H9 (cell line): ENCODE measurements at places on chromosomes 6 and 20.

GRCh38 chr6:90936286-90936685 is 349.4 kb upstream of the MAP3K7 start:
- DNase-seq: no peak

- DNase-seq: no peak
Observed at GRCh38 chr20:25051386-25052155, 6.4 kb downstream of the ACSS1 start.

DNA sequence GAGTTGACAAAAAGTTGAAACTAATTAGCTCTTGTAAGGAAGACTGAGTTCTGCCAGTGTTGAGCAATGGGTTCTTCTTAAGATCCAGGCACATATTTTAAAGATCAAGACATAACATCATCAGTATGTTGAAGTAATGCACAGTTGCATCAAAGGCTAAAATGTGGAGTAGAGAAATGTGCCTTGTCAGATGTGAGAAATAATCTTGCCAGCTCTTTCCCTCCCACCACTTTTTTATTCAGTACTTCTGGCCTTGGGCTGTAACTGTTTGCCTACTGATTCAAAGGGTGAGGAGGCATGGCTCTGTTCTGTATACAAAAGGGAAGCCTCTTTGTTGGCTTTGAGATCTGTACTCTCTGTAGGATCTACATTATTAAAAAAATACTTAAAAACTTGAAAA is 13.1 kb downstream of the PKIB start:
- no peak for DNase-seq

GRCh38 chr6:72205500-72205899 is 319.1 kb downstream of the RIMS1 start:
- no peak for DNase-seq

DNA sequence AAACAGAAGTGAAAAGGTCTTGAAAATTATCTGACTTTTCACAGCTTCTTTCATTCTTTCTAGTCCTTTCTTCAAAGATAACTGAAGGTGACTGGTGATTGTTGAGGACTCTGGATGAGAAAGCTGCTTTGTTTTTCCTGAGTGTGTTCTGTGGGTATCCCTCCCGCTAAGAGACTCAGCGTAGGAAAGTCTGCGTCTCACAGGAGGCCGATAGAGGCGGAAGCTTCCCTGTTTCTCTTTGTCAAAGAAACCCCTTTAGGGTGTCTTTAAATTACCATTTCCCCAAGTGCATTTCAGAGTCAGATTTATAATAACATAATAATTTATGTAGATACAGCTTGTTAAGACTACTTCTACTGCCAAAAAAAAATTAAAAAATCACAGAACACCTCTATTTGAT is 31.2 kb upstream of the IRF4 start:
- DNase-seq: no peak

GRCh38 chr6:91664327-91664959 is 1077.6 kb upstream of the MAP3K7 start:
- DNase-seq: no peak

DNA sequence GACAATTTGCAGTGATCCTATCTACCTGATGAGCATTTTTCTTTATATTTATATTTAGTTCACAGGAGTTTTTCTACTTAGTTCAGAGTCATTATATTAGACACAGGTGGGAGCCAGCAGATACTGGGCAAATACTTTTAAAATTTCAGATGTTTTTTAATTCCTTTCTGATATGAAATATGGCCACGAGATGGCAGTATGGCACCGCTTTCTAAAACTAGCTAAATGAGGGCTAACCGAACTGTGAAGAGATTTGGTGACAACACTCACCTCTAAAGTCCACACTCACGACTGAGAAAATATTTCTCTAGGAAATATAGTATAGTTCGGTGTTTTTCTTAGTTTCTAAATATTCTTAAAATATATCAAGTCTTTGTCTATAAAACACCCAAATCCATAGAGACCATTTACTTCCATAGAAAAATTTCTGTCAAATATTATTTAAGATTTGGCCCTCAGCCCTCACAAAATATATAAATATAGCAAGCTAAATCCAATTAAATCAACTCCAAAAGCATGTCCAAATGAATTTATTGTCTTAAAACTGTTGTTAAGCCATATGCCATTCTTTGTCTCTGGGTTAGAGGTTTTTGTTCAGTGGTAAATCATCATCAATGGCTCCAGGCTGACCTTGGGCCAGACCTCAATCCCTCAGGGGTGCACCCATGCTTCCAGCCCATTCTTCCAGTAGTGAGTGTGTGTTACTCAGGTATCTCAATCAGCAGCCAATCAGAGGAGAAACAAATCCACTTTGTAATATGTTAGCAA is 63.6 kb downstream of the HUS1B start:
- no peak for DNase-seq

GRCh38 chr20:11235058-11235457 is 561.3 kb upstream of the JAG1 start:
- peak; percentile 43 for DNase-seq

DNA sequence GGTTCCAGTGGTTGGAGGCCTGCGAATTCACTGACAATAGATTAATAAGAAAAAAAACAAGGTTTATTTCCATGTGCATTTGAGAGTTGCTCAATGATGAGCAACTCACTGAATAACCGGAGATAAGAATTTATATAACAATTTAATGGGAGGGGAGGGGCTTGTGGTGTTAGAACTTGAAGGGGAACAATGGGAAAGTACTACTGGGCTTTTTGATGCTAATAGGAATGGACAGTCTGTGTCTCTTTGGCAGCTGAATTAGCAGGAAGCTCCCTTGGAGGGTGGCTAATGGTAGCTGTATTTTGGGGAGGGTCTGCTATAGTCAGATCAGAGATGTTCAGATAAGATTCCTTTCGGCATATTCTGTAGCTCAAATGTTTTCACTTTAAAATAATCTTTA is 62.4 kb upstream of the GMDS start:
- DNase-seq: no peak

GRCh38 chr20:50717974-50718761 is 13.2 kb upstream of the PARD6B start:
- no peak for DNase-seq

- no peak for DNase-seq
Observed at GRCh38 chr20:63027922-63028389, 21.2 kb upstream of the BHLHE23 start.

GRCh38 chr6:11043961-11044711 is at the start of gene ELOVL2:
Gene ELOVL2 (minus strand): TSS chr6:11044305. CDS start chr6:11044230, 75 bp downstream.
- DNase-seq: peak; percentile 59

DNA sequence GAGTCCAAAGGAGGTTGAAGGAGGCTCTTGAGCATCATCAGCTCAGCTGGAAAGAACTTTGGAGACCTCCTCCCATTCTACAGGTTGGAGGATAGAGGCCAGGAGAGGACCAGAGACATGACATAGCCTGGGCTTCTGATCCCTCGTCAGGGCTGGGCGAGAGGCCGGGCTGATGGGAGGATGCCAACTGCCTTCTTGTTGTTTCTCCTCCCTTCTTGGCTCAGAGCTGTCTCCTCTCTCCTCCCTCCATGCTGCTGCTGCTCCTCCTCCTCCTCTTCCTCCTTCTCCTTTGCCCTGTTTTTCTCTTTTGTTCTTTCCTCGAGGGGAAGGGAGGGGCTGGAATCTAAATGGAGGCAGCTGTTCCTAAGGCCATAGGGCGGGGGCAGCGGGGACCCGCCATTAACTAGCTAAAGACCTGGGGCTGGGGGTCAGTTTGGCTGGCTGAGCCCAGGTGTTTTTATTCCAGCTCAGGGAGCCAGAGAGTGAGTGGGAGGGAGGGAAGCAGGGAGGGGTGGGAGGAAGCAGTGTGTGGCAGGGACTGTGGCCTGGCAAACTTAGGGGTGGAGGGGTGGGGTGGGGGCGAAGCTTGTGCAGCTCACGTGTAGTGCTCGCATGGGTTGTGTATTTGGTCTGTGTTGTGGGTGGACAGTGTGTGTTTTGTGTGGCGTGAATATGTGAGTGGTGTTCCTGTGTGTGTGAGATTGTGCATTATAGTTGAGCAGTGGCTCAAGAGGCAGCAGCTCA is 84.8 kb downstream of the CD40 start:
- DNase-seq: no peak
